RPMI7951 (cell line): ENCODE measurements at places on chromosomes 16 and 17. TPM values are rescaled to one million over a fixed set of nuclear protein-coding genes. Genes with fewer than 3 reads are reported as not detected.

GRCh38 chr16:14400285-14400977 lies 229.6 kb downstream of the PARN start:
- no peak for DNase-seq

DNA sequence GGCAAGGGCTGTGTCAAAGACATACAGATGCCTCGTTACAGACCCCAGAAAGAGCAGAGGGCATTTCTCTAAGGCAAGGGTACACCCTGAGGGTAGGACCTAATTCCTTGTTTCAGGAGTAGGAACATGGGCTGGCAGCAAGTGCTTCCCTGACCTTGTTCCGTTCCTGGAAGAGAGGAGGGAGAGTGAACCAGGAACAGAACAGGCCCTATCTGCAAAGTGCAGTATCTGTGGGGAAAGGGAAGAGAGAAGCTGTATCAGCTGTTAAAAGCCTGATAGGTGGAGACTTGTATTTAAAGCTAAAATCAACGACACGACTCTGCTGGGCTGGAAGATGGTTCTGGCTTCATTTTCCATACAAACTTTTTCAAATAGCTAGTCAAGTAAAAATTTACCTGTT lies 26.1 kb upstream of the FASN start:
- DNase-seq: no peak

DNA sequence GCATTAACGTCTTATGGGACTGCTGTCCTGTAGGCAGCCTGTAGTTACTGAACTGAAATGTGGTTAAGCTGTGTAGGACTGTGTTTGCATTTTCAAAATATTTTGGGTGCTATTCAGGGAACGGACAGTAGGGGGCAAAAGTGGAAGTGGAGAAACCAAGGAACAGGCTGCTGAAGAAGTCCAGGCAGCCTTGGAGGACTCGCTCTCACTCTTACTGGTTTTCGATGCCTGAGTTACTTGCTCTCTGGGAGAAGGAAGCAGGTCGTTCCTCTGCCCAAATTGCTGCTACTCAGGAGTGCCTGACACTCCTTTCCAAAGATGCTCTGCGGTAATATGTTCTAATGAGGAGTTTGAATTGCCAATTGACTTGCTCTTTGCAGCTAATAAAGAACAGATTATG lies 64.5 kb upstream of the RBFOX1 start:
- peak; percentile 6 for DNase-seq

SEPTIN12 gene
- not detected in 2 replicates for total RNA-seq

CHRNE gene
- not detected in 2 replicates for total RNA-seq

DNA sequence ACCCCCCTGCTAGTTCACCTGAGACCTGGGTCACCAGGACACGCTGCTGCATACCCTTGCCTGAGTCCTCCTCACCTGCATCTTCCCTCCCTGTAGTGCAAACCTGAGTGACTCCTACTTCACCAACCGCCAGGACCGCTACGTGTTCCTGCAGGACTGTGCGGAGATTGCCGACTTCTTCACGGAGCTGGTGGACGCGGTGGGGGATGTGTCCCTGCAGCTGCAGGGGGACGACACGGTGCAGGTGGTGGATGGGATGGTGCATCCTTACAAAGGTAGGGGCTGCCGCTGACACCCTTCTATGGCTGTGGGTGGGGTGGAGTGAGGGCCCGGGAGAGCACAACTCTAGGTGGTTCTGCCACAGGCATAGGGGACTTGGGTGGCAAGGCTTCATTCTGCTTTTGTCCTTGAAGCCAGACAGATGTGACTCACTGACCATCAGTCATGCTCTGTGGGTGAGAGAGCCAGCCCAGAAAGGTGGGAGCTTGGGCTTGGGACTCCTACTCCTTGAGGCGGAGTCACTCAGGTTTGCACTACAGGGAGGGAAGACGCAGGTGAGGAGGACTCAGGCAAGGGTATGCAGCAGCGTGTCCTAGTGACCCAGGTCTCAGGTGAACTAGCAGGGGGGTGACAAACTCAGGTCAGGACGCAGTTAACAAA lies 22.3 kb downstream of the PGS1 start:
- peak; percentile 71 for DNase-seq

NUP88 gene
- 107 and 131 TPM in 2 replicates for total RNA-seq

TMEM100 gene
- 1.7 and 2.1 TPM in 2 replicates for total RNA-seq

GRCh38 chr16:67444259-67445125 lies 13.6 kb downstream of the HSD11B2 start:
- no peak for DNase-seq

NT5C gene
- total RNA-seq: 78.1 and 78.9 TPM in 2 replicates

TAF15 gene
- 14.0 and 15.3 TPM in 2 replicates for total RNA-seq

UBE2G1 gene
- total RNA-seq: 37.6 and 42.1 TPM in 2 replicates

DNA sequence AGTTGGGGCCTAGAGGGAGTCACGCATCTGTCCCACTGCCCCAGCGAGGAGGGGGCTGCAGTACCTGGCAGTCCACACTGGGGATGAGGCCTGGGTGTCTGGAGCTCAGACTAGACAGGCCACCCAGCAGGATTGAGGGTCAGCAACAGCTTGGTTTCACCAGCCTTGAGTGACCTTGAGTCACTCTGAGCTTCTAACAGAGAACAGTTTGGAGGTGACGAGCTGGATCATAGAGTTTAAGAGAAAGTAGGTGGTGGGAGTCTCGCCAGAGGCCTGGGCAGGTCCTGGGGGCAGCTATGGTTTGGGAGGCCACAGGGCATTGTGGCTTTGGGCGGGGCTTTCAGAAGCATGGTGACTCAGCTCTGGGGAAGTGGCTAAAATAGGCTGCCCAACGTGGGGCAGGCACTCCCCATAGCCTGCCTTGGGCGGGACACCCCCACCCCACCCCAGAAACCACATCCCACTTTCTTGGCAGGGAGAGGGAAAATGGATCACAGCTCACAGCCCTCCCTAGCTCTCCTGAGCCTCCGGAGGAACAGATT lies 20.5 kb downstream of the CDC42EP4 start:
- DNase-seq: peak; percentile 97
